Suppressor macrophage treated with lipopolysaccharide for 1 hour (primary cell): ENCODE measurements at places on chromosomes 13 and 19.
A peak's percentile ranks its signal among the peaks of the same experiment; 100 is the strongest.

- DNase-seq = no peak
Observed at GRCh38 chr13:110698689-110699088, 7.2 kb downstream of the CARS2 start.

DNA sequence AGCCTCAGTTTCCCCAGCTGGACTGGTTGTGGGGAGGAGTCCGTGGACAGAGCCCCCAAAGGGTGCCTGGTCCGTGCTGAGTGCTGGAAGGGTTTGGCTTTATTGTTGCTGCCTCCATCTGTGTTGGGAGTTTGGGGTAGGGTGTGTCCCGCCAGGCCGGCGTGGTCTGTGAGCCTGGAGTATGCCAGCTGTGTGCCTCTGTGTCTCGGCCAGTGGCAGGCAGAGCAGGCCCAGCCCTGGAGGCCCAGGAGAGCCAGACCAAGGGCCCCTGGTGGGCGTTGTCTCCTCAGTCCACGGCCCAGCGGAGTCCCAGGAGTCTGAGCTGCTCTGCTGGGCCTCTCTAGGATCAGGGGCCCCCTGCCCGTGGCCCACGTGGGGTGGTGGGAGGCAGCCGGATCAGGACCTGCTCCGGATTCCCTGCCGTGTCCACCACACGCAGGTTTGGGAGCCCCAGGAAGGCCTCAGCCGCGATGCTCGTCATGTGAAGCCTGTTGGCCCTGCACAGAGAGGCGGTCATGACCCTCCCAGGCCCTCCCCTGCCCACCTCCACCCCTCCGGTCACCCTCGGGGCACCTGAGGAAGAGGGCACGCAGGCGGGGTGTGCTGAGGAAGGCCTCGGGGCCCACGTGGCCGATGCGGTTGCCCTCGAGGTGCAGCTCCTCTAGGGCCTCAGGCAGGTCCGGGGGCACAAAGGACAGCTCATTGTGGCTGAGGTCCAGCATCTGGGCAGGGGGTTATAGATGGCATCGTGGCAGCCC, 6.6 kb downstream of the PODNL1 start:
- DNase-seq = no peak

GRCh38 chr19:13029893-13030292, 34.6 kb downstream of the NFIX start:
- peak; percentile 69 for DNase-seq

DNA sequence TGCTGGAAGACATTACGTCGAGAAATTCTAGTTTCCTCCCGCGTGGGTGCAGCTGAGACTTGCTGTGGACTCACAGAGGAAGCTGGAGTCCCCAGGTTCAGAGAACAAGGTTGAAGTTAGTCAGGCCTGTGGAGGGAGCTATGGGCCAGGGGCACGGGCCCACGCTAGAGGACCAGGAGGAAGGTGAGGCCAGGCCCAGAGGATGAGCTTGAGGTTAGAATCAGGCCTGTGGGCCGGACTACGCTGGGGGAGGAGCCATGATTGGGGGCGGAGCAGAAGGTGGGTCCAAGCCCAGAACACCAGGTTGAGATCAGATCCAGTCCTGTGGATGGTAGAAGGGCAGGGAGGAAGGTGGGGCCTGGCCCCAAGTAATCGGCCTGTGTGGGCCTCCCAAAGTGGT, 32.6 kb downstream of the ZNF846 start:
- no peak for DNase-seq

DNA sequence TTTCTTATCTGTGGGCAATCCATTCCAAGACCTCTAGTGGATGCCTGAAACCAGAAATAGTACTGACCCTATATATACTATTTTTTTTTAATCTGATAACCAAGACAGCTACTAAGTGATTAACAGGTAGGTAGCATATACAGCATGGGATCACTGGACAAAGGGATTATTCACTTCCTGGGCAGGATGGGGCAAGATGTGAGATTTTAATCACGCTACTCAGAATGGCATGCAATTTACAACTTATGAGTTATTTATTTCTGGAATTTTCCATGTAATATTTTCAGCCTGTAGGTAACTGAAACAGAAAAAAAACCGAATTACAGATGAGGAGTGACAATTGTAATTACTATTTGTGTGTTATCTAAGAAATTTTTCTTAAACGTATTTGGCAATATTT, 41.2 kb downstream of the ZIC2 start:
- no peak for DNase-seq

- no peak for DNase-seq
Observed at GRCh38 chr13:44432650-44433049, 59.0 kb downstream of the SERP2 start.

DNA sequence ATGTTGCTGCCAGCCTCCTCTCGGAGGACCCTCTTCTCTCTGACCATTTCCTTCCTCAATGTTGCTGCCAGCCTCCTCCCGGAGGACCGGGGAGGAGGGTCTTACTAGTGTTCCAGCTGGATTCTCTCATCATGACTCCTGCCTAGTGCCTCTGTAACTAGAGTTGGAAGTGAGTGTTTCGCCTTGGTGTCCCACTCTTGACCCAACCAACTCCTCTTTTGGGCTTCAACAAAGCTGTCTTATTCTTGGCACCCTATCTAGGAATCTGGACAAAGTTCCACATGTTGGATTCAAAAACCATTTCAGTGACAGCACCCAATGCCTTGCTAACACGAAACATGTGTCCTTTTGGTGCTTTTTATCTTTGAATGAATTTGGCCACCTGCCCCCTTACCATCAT, 165.4 kb downstream of the GPC5 start:
- no peak for DNase-seq

GRCh38 chr13:101941095-101941783, 460.6 kb downstream of the FGF14 start:
- no peak for DNase-seq

GRCh38 chr19:43486412-43486811, 18.1 kb downstream of the PHLDB3 start:
- DNase-seq = no peak

DNA sequence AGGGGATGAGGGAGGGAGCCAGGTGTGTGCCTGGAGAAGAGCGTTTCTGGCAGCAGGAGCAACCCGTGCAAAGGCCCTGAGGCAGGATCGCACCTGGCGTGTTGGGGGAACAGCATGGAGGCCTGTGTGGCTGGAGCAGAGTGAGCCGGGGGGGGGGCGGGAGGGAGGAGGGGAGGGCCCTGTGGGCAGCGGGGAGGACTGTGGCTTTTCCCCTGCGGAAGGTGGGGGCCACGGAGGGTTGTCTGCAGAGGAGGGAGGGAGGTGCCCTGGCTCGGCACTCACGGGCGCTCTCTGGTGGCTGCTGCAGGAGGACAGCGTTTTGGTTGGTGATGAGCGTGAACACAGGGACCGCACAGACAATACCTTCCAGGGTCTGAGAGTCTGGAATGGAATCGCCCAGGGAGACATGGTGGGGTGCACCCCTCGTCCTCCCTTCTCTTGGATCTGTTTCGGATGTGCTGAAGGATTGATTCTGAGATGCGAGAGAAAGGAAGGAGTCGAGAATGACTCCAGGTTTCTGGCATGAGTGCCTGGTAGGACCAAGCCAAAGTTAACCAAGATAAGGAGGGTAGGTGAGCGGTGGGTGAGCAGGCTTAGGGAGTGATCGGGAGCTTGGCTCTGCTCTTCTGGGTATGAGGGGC, 6.5 kb downstream of the RAB11B start:
- DNase-seq = peak; percentile 90

GRCh38 chr13:29594303-29594709, 1.2 kb downstream of the SLC7A1 start:
- peak; percentile 68 for DNase-seq

GRCh38 chr13:46569456-46569855, 16.5 kb downstream of the LRCH1 start:
- no peak for DNase-seq

DNA sequence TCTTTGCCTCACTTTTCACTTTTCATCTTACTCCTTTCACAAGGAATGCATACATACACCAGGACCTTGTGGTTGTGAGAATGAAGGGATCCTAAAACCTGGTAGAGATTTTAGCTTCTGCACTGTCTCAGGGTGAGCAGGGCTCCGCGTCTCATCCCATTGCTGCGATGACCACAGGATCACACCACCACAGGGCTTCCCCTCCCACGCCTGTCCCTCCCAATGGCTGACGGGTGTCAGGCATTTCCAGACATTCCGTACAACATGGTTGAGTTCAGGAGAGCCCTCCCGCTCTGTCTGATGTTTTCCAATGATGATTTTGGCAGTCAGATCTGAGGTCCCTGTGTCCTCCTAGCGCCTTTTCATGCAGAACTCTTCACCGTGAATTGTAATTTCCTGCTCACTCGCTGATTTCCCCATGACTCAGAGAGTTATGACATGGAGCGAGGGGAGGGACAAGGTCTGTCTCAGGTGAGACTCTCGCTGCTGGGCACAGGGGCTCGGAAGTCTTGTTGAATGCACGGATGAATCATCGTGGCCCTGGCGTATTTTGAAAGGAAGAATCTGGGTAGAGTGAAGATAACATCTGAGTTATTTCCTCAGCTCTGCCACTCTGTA, 102.8 kb downstream of the TEX29 start:
- no peak for DNase-seq

DNA sequence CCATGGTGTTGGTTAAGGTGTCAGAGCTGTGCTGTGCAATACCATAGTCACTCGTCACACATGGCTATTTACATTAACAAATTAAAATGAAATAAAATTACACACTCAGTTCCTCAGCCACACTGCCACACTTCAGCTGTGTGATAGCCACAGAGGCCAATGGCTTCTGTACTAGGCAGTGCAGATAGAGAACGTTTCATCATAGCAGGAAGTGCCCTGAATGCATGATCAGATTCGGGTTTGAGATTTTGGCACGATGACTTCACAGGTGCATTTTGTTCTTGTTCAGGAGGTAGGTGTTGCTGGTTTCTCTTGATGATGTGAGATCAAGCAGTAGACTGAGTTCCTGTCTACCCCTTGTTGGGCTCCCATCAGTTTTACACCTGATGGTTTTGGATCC, 6.5 kb downstream of the ARMC6 start:
- no peak for DNase-seq

DNA sequence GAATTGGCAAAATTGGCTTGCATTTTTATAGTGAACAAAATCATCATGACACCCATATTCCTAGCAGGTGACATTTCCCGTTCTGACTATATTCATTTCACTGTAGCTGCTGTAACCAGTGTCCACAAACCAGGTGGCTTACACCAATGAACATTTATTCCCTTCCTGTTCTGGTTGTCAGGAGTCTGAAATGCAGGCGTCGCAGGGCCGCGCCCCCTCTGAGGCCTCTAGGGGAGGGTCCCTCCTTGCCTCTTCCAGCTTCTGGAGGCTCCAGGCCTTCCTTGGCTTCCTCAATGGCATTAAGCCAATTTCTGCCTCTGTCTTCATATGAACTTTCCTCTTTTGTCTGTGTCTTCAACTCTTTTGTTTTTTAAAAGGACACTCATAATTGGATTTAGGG, 6.5 kb upstream of the RLN3 start:
- no peak for DNase-seq

DNA sequence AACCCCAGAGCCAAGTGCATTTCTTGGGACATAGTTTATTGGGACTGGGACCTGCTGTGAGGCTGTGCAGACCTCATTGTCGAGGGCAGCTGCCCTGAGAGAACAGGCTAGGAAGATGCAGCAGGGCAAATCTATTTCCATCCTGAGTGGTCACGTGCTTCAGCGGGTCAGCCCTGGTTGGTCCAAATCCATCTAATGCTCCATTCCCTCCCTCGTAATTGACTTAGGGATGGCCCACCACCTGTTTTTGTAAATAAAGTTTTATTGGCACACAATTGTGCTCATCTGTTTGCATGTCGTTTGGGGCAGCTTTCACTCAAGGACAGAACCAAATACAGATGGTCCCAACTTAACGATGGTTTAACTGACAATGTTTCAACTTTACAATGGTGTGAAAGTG, 75.5 kb upstream of the ADGRE5 start:
- DNase-seq = no peak

DNA sequence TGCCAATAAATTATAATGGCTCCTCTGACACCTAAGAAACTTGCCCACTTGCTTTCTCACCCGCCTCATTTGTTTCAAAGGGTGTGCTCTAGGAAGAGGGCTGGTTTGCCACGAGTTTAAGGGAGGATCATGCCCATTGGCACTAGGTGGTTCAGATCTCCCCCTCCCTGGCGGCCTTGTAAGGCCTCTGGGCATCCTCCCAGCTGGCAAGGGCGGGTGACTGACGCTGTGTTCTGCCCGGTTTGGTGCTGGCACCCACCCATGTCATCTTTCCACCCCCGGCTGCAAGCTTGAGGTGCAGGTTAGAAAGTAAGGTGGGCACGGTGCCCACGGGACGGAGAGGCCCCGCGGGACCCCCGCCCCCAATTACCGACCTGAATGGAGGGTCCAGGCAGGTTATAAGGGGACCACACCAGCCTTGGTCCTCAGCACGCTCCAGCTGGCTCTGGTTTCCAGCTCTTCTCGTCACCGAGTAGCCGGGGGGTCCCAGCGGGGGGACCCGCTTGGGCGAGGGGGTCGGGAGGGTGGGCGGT, 90.4 kb downstream of the PTPRS start:
- no peak for DNase-seq

- DNase-seq = no peak
Observed at GRCh38 chr19:53461866-53462265, 5.7 kb upstream of the ZNF813 start.

DNA sequence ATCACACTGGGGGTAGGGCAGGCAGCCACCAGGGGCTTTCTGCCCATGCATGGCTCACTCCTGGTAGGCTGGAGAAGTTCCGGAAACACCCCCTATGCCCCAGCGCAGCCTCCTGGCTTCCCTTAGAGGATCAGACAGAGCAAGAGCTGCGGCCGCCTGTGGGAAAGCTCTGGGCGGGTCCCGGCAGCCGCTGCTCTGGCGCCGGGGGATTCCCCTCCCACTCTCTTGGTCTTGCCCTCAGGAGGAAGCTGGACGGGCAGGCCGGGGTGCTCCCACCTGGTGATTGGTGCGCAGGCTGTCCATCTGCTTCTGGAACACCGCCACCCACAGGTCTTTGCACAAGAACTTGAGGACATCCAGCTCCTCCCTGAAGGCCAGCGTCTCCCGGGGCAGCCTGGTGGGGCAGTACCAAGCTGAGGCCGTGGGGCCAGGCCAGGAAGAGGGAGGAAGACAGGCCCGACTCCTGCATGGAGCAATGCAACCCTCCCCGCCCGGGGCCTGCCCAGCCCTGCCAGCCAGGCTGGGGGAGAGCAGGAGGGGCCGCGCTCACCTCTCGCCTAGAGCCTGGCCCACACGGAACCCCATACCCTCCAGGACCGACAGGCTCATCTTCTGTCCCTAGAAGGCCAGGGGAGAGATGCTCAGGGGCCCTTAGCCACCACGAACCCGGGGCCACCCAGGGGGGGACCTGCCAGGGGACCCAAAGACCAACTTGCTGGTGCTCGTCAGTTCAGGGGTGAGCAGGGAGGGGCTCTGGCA, 4.0 kb upstream of the NKPD1 start:
- DNase-seq = peak; percentile 97

DNA sequence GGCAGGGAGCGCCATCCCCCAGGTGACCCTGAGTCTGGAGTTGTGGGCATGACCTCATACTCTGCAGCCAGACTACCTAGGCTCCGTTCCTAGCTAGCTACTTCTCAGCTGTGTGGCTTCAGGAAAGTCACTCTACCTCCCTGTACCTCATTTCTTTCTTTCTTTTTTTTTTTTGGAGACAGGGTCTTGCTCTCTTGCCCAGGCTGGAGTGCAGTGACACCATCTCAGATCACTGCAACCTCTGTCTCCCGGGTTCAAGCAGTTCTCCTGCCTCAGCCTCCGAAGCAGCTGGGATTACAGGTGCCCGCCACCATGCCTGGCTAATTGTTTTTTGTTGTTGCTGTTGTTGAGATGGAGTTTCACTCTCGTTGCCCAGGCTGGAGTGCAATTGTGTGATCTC, 15.0 kb downstream of the PLIN3 start:
- no peak for DNase-seq
